ENCODE measurements at places on chromosomes 5 and 9. TPM values are rescaled to one million over a fixed set of nuclear protein-coding genes. Genes with fewer than 3 reads are reported as not detected.

The CCL27 gene
- 7.6 TPM for total RNA-seq

The IQGAP2 gene
- total RNA-seq: 43.5 TPM

The PDGFRB gene
- total RNA-seq: 90.9 TPM

GRCh38 chr5:141760193-141760592 lies 78.2 kb upstream of the ARAP3 start:
- DNase-seq: no peak

Measured in skin of body (tissue), 3 donors.